Activated CD4-positive, alpha-beta memory T cell treated with anti-CD3 and anti-CD28 coated beads for 36 hours (primary cell): ENCODE measurements at places on chromosomes 4 and X.

DNA sequence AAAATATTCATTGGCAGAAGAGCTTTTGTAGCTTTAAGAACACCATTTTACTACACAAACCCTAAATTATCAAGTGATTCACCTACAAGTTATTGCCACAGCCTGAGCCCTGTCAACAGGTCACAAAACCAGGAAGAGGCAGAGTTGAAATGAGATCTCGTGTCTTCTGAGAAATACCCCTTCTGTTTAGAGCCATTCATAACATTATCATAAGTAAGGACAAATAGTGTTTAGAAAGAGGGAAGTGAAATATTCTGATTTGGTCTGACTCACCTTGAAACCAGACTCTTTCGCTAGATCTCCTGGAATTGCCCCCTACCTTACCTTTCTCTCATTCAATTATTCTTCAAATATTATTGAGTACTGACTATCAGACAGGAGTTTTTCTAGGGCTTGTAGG, 5.9 kb downstream of the ETDB start:
- DNase-seq: no peak

GRCh38 chrX:150683536-150684146, 9.6 kb upstream of the MTMR1 start:
- no peak for DNase-seq

GRCh38 chrX:19800821-19801374, 86.5 kb downstream of the SH3KBP1 start:
- DNase-seq: no peak

GRCh38 chr4:5758741-5759140, 47.7 kb downstream of the EVC start:
- DNase-seq: peak; percentile 84

- DNase-seq: no peak
These were observed 43.6 kb upstream of the DCTD start for GRCh38 chr4:182960746-182961145.

- no peak for DNase-seq
These were observed 38.0 kb downstream of the GAK start for GRCh38 chr4:893995-894705.

- DNase-seq: no peak
These were observed 276.5 kb upstream of the AGTR2 start for GRCh38 chrX:115894087-115894486.
